ENCODE measurements at places on chromosomes 5 and 9.

- DNase-seq = peak; percentile 76
These were observed 358.5 kb upstream of the RGMB start for GRCh38 chr5:98414938-98415337.

GRCh38 chr5:135373736-135374515 lies 25.1 kb downstream of the MACROH2A1 start:
- no peak for DNase-seq

GRCh38 chr9:122347348-122348287 lies 23.2 kb upstream of the PTGS1 start:
- DNase-seq = no peak

- DNase-seq = peak; percentile 78
These were observed 25.6 kb downstream of the CAMK2A start for GRCh38 chr5:150263801-150264621.

DNA sequence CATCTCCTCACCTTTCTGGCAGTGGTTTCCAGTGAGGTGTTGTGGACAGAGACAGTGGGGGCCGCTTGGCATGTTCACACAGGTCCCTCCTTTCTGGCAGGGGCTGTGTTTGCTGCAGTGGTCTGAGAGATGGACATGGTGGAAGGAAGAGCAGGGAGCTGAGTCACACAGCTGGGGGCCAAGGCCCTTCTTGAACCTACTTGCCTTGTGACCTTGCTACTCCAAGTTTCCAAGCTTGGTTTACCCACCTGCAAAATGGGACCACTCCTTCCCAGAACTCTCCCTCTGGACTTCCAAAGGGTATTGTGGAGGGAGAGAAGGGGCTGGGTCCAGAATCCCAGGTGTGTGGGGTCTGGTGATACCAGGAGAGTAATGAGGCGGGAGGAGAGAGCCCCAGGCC lies 4.1 kb downstream of the F12 start:
- DNase-seq = no peak

DNA sequence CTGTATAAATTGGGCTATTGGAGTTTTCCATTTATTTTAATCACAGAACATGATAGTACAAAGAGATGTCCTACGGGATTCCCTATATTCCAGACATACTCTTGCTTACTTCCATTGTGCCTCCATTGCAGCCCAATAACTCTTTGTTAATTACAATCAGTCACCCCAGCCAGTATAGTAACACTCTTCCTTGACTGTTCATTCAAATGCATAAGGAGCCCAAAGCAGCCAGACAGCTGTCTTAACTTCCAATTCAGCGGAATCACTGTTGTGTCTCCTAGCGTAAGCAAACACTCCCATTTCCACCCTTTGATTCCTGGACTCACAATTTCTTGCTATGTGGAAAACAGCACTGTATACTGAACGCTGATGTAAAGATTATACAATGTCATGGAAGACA lies 942.3 kb downstream of the TAF11L14 start:
- DNase-seq = no peak

DNA sequence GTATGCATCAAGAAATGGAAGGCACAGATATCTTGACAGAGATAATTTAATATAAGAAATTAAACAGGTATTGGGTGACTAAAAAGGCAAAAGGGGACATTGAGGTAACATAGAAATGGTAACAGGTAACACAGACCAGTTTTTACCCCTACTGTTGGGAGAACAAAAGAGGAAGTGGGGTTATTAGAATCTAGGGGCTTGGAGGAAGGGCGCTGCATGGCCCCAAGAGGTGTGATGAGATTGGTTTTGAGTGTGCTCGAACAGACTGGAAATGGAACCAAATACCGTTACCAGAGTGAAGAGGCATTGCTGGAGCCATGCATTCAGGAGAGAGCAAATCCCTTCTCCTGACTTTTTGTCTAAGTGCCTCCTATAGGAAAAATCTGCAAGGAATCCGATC lies 193.9 kb downstream of the ALDH1A1 start:
- no peak for DNase-seq

DNA sequence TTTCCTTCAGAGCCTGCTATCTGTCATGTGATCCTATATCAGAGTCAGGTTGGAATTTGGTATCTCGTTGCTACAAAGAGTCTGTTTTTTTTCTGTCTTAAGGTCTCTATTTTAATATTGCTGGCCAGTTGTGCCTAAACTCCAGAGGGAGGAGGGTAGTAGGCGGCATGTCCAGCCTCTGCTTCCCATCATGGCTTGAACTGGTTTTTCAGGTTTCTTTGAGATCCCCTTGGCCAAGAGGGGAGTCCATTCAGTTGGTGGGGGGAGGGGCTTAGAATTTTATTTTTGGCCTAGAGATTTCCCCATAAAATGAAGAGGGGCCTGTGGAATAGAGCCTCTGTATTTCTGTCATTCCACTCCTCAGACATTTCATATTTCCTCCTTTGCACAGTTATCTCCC lies 15.4 kb upstream of the ZNF354C start:
- no peak for DNase-seq

DNA sequence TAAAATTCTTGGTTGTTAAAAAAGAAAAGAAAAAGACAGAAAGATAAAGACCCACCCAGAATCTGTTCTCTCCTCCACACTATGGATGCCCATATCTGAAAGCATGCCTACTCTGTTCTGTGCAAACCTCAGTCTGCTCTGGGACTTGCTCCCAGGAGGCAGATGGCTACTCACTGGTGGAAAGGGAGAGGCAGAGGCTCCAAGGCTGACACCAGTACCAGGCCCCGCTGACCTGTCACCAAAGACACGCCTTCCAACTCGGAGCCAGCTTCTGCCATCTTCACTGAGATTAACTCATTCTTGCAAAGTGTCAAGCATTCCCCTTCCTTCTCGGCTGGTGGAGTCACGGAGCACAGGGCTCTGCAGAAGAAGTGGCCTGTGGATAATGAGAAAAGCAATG lies 21.6 kb downstream of the SH3TC2 start:
- no peak for DNase-seq

DNA sequence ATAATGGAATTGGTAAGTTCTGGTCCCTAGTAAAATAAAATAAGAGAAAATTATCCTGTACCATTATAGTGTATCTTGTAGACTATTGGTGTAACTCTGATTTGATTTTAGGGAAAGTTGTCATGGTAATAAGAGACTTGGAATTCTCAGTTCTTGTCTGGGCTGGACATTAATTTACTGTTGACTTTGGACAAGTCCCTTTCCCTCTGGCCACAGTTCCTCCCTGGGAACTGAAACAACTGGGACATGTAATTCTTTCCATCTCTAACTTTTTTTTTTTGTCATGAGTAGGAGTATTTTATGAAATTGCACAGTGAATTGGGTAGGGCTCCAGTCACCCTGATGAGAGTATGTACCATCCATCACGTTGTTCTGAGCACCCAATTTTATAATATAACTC lies 15.0 kb downstream of the GLRA1 start:
- DNase-seq = no peak
